NCI-H82 (cell line): ENCODE measurements at places on chromosomes 7 and 10.
A peak's percentile ranks its signal among the peaks of the same experiment; 100 is the strongest.

DNA sequence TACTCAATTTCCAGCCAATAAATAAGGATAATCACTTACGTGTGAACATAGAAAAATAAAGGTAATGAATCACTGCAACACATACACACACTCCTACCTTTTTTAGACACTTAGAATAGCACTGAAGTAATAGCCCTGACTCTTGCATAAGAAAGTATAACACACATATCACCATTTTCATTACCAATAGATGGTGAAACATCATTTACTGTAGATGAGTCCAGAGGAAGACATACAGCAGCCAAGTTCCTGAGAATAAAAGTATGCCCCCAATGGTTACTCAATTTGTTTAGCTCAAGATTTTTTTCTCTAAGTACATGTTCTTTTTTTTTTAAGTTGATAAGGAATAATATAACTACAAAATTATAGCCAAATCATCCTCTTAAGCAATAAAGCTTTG is 316.3 kb downstream of the PARD3 start:
- DNase-seq, result no peak

DNA sequence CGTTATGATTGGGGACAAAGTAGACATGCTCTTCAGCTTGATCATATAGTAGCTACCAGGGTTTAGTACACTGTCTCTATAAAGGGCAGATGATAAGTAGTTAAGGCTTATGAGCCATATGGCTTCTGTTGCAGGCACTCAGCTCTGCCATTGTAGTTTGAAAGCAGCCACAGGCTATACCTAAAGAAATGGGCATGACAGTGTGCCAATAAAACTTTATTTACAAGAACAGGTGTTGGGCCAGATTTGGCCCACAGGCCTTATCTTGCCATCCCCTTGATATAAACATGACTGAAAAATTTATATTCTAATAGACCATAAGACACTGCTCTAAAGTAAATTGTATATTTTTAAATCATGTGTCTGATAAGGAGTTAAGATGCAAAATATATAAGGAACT is 36.6 kb downstream of the GRK5 start:
- DNase-seq, result peak; percentile 86

GRCh38 chr7:2640482-2640830 is 8.7 kb downstream of the TTYH3 start:
- no peak for DNase-seq

GRCh38 chr7:131505636-131506557 is 50.5 kb downstream of the PODXL start:
- DNase-seq, result no peak

- DNase-seq, result no peak
These were observed 112.2 kb downstream of the ADARB2 start for GRCh38 chr10:1625079-1625478.

DNA sequence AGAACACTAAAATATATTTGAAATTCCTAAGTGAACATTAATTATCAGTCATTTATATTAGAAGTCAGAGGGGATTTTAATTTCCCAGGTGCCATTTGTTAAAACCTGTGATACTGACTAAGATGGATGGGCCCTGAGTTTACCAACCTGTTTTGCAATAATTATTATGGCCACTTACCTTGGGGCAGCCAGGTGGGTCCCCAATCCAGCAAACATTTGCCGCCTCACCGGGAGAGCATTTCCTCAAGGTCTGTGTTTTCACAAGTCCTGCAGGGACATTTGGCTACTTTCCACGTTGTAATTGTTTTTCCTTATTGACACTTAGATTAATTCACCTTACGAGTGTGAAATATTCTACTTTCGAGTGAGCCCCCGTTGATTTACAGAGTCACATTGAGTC is 251.2 kb upstream of the PPP2R2D start:
- no peak for DNase-seq

DNA sequence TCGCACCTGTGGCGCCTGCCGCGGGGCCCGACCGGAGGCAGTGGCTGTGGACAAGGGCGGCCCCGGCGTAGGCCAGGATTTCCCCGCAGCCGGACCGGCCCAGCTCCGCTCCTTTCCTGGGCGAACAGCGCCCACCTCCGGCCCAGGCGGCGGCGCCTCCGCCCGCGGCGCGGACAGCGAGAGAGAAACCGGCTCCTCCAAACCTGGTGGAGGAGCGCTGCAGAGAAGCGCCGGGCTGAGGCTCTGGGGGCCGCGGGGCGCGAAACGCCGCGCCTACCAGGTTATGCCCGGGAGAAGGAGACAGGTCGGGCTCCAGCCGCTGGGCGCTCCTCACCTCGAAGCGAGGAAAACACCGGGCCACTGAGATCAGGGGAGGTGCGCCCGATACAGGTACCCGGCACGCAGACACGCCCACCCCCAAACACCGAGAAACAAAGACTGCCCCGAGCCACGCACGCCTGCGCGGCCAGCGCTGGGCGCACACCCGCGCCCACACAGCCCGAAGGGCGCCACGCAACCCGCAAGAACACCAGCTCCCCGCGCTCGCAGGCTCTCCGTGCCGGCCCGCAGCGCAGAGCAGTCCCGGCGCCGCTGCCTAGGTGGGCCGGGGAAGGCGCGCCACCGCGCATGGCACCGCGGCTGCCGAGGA is 3.3 kb downstream of the GRID1 start:
- no peak for DNase-seq

GRCh38 chr10:103479135-103479534 is at the start of gene CALHM3:
Gene CALHM3, minus strand, starts transcription at chr10:103479240. Its CDS starts 208 bp downstream, at chr10:103479032.
- no peak for DNase-seq

DNA sequence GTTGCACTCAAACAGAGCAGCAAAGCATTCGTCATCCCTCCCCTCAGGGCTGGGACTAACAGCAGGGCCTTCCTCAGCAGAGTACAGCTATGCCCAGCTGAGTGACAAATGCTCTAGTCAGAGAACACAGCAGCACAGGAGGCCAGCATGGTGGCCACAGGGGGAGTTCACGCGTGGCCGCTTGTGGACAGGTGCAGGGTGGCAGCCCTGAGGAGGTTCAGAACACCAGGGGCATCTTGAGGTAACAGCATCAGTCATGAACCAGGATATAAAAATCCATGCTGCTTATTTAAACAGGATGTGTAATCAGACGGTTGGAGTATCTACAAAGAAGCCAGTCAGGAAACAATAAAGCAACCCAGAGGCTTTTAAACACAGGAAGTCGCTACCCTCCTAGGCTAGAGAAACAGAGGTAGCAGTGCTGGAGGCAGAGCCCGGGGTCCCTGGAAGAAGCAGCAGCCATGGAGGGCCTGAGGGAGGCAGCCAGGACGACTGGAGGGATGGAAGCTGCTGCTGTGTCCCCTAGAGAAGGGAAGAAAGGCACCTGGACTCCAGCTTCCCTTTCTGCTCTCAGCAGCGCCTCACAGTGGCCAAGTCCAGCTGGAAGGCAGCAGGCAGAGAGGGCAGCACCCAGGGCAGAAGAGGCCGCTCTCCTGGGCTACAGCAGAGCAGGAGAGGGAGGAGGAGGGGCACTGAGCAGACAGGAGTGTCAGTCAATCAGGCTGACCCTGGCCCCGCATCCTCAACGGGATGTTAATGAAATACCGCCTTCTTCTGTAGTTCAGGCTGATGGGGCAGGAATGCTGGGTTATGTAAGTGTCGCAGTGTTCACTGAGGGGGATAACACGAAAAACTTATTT is 70.8 kb upstream of the UCN3 start:
- DNase-seq, result peak; percentile 63

GRCh38 chr10:75396631-75397495 is 4.7 kb downstream of the ZNF503 start:
- DNase-seq, result peak; percentile 19

DNA sequence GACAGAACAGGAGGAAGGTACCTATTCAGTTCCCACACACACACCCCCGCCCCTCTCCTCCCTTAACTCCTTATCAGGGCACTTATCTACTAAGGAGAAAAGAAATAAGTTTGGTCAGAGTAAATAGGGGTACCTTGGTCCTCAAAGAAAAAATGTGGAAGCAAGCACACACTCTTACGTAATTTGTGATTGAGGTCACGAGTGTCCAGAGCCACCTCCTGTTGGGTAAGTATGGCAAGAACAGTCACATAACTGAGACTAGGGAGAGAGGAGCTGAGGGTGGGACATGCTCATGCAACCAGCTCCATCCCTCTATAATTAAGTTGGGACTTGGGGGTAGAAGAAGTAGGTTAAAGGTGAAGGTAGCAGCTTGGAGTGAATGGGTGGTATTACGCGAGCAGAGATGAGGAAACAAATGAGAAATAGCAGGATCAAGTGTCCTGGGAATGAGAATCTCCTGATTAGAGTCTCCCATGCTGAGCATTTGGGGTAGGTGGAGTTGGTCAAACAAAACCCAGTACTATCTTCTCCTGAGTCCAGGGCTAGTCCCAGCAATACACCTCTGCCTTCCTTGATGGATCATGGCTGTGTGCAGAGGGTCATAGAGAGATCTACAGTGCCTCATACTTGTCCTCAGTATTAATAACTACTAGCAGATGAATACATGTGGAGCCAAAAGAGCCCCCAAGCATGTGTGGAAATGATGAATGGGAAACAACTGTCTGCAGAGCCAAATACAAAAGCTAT is 77.1 kb downstream of the GSAP start:
- no peak for DNase-seq

DNA sequence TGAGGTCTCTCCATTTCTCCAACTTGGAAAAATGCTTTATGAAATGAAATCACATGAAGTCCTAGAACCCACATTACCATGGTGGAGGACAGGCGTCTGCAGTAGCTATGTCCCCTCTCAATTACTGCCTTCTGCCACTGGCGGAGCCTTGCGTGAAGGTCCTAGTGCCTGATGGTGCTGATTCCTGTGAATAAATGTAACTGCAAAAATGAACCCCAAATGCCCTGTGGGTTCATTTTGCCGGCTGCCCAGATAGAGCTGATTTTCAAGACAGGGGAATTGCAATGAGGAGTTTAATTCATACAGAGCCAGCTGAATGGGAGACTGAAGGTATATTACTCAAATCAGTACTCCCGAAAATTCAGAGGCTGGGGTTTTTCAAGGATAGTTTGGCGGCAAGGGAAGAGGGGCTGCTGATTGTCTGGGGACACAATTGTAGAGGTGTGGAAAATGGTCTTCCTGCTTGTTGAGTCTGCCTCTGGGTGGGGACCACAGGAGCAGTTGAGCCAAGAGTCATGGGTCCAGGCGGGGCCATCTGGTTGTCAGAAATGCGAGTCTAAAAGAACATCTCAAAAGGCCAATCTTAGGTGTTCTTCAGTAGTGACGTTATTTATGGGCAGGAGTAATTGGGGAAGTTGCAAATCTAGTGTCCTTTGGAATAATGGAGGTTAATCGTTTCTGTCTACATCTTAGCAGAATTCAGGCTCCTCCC is 13.5 kb downstream of the PRF1 start:
- no peak for DNase-seq

GRCh38 chr7:69738396-69738951 is 140.2 kb downstream of the AUTS2 start:
- DNase-seq, result peak; percentile 97

GRCh38 chr10:6953271-6953801 is 373.3 kb upstream of the PRKCQ start:
- no peak for DNase-seq

DNA sequence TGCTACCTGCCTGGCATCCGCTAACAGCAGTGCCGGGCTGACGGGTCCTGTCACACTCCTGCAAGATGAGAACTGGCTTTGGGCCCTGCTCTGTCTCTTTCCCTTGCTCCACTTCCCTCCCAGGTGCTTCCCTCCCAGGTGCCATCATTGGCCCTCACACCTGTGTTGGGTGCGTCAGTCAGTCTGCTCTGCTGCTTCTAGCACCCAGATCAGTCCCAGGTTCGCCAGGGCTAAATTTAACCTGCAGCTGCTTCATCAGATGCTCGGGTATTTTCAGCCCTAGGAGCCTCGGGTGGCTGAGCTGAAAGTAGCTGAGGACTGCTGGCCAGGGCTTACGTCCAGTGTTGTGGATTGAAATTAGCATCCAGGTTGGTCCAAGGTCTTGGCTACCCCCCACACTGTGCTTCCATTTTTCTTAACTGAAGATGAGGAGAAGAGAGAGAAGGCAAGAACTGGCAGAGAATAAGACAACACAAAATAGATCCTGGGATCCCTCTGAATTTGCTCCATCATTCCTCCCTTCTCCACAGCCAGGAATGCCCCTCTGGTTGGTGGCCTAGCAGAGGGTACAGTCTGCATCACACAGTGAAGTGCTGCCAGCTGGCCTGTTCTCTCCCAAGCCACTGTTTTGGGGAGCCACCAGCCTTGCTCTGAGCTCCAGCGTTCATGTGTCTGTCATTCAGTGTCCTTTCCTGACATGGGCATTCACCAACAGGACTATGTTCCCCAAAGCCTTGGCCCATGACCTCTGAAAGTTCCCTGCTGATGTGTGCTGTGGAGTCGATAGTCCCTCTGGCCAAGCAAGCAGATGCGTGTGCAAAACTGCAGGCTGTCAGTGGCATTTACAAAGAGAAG is 65.9 kb upstream of the SYPL1 start:
- DNase-seq, result no peak

- no peak for DNase-seq
These were observed 160.7 kb upstream of the FEZF1 start for GRCh38 chr7:122465296-122465695.

- peak; percentile 92 for DNase-seq
These were observed 363.7 kb downstream of the ADRA2A start for GRCh38 chr10:111440501-111440900.

GRCh38 chr7:153090764-153091163 is 331.2 kb downstream of the ACTR3B start:
- no peak for DNase-seq

DNA sequence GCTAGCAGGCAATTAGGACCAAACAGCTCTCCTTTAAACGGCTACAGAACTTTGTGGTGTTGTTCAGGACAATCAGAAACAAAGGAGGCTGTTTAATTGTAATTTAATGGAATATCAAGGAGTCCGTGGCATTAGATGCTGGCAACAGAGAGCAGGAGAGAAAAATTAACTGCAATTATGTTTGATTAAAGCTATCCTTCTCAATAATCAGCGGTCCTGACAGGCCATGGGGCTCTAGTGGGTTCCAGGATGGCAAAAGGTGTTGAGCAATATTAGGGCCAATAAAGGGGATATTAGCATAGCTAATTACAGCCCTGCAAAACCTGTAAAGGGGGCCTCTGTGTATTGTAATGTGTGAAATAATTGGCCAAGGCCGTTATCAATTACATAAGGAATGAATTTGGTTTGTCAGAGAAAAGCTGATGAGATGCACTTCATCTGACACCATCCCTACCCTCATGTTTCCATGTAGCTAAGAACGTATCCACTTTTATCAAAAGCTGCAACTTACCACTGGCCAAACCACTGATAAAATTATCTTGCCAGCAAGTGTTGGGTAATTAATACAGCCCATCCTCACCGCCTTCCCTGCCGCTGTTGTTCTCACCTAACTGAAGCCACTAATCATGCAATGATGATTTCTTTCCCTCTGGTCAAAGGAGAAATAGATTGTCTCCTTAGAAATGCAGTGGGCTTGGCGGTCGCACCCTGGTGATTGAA is 81.6 kb downstream of the EBF3 start:
- no peak for DNase-seq
